Cerebellum (tissue), 4 donors: ENCODE measurements at places on chromosomes 12 and 14.

DNA sequence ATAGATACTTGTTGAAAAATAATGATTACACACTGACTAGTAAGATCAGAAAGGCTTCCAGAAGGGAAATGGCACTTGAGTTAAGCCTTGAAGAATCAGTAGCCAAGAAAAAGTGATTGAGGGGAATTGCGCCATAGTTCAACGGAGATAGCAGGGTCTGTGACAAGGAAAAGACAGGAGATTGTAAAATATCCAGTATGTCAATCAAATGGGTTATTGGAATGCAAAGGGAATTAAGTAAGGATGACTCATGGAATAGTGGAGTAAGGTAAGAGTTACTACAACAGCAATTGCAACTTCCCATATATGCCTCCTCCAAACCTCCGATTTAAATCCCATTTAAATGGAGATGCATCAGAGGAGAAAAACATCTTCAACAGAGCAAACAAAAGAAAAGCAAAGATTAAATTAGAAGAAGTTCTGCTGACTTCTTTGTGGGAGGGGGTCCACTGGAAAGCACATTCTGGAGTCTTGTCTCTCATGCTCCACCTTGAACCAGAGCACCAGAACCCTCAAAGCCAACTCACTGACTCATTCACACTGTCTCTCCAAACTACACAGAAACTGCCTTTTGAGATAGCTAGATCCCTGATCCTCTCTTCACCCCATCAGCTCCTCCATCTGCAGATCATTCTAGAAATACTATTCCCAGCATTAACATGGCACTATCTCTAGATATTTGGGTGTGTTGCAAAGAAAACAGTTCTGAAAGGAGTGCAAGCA, 138.2 kb downstream of the NUAK1 start:
- DNase-seq: no peak

- peak; percentile 82 for DNase-seq
Measured at GRCh38 chr14:104078031-104078455, 7.5 kb upstream of the ASPG start.

GRCh38 chr12:12107678-12108077, 36.9 kb downstream of the BCL2L14 start:
- DNase-seq: no peak

DNA sequence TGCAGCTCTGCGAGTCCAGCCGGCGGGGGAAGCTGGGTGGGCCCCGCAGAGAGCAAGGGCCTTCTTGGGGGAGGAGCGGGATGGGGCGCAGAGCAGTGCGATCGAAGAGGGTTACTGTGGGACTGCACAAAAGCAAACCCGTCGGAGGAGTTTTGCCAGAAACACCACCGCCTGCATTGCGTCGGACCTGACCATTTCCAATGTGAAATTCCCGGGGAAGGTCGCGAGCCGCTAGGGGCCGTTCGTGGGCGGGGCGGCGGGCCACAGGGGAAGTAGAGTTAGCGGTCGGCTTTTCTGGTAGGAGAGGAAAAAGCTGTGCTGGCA, 333 bp upstream of the KCNA1 start:
- no peak for DNase-seq

GRCh38 chr12:2551412-2551900, 243.3 kb upstream of the FKBP4 start:
- DNase-seq: no peak

DNA sequence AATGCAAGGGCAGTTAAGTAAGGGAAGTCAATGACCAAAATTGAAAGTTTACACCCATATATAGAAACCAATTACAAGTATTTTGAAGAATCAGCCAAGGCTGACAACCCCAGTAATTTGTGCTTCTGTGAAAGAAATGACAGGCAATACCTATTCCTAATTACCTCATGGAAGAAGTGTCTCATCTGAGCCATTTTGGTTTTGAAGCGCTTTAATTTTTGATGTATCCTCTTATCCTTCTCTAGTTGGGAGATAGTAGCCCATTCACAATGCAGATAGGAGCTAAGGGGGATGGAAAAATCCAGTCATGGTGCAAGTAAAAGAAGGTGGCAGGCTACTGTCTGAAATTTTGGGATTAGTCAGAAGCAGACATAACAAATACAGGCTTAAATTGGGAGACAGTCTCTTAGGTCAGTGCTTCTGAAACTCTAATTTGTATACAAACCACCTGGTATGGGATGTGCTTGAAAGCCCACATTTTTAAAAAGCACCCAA, 30.4 kb upstream of the SUPT16H start:
- DNase-seq: no peak

DNA sequence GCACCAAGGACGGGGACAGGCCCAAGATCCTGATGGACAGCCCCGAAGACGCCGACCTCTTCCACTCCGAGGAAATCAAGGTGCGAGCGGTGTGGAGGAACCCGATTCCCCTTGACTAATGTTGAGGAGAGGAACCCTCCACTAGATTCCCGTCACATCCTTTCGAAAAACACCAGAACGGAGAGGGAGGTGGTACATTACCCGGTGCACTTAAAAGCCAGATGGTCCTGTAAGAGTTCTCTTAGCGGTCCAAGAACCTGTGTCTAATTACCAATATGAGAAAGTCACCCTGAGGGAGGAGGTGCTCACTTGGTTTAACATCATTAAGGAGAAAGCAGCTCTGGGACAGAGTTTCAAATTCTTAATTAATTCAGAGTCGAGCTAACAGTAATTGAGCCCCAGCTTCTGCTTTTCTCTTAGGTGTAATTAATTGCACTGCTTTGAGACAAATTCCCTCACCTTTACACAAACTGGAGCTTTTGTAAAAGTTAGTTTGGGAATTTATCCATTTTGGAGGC, 450 bp downstream of the PRKAB1 start:
- DNase-seq: no peak

DNA sequence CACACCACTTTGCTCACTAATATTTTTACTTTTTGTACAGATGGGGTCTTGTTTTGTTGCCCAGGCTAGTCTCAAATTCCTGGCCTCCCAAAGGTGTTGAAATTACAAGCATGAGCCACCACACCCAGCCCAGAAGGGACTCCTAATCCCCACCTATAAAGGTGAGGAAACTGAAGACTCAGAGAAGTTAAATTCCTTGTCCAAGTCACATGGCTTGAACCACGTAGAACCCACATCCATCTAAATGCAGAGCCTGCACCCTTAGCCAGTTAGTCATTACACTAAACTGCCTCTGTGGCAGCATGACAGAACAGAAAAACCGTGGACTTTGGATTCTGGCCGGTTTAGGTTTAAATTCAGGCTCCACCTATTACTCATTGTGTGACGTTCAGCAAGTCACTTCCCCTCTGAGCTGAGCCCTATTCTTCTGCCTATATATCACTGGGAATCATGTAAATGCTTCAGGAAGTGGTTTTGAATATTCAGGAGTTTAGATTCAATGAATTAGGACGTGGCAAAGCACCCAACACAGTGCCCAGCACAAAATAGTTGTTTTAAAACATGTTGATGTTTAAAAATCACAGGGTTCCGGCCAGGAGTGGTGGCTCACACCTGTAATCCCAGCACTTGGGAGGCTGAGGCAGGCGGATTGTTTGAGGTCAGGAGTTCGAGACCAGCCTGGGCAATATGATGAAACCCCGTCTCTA, 3.0 kb upstream of the CORO1C start:
- no peak for DNase-seq

DNA sequence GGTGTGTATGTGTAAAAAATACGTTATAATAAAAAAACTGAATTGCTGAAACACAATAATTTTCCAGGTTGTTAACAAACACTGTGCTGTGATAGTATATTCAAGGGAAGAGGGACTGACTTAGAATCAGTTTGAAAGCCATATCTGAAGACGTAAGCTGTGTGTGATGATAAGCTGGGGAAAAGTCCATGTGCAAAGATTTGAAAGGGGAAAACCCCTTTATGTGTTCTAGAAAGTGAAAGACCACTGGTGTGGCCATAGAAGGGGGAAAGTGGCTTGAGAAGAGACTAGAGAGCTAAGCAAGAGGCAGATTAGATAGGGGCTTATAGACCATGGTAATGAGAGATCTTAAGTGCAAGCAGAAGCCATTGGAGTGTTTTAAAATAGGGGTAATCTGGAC, 195.9 kb upstream of the GZMB start:
- no peak for DNase-seq

DNA sequence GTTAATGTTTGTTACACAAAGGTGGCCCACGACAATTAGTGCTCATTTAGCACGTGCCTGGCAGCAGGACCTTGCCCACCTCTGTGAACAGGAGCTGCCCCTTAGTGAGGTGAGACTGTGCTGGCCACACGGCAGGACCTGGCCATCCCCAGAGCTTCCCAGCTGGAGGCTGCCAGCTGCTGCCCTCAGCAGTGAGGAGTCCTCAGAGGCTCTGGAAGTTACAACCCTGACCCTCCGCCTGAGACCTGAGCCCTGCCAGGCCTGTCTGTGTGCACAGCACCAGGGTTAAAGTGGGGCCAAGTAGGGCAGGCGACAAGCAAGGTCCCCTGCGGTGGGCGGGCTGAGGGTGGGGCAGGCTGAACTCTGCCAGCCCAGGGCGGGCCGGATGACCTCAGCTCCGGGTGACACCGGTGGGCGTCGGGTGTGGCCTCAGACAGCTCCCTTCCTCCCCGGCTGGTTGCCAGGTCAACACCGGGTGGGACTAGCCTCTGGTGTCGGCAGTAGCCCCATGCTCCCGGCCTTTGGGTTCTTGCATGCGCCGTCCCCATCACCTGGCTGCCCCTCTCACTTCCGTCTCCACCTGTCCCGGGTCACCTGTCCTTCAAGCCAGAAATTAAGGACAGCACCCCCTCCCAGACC, 9.2 kb upstream of the LBHD2 start:
- no peak for DNase-seq

GRCh38 chr14:100192672-100193416, 33.4 kb upstream of the DEGS2 start:
- DNase-seq: peak; percentile 100

DNA sequence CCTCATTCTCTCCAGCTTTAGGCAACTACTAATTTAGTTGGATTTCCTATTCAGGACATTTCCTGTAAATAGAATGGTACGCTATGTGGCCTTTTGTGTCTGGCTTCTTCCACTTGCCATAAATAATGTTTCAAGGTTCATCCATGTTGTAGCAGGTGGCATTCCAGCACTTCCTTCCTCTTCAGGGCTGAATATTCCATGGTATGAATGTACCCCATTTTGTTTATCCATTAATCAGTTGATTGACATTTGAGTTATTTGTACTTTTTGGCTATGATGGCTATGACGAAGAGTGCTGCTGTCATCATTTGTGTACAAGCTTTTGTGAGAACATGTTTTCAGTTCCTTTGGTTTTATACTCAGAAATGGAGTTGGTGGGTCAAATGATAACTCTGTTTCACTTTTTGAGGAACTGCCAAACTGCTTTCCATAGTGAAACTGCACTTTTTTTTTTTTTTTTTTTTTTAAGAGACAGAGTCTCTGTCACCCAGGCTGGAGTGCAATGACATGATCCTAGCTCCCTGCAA, 6.5 kb upstream of the CDK2AP1 start:
- no peak for DNase-seq

GRCh38 chr14:98494582-98494981, 777.4 kb downstream of the BCL11B start:
- no peak for DNase-seq

DNA sequence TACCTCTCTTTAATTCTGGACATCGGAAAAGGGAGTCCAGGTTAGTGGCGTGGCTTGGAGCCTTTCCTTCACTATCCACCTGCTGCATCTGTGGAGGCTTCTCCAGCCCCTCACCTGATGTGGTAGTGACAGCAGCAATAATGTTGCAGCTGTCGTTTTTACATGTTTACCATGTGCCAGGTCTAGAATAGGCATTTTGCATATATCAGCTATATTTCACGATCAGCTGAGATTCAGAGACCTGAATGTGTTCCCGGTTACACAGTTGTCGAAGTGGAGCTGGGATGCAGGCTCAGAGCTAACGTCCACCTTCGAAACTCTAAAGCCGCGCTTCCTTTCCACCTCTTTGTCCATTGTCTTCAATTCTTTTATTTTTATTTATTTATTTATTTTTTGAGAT, 91.0 kb downstream of the BORCS5 start:
- no peak for DNase-seq

DNA sequence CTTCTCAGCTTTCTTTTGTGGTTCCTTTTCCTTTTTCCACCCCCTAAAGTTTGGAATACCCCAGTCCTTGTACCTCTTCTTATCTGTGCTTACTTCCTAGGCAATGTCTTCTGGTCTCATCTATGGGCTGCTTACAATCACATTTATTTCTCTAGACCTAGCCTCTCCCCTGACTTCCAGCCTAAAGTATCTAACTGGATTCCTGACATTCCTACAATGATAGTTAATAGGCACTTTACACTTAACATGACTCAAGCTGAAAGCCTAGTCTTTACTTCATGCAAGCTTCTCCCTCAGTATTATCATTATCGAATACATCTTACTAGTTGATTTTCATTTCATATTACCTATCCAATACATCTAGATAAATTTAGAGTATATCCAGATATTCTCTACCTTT, 21.2 kb downstream of the CLECL1 start:
- no peak for DNase-seq

DNA sequence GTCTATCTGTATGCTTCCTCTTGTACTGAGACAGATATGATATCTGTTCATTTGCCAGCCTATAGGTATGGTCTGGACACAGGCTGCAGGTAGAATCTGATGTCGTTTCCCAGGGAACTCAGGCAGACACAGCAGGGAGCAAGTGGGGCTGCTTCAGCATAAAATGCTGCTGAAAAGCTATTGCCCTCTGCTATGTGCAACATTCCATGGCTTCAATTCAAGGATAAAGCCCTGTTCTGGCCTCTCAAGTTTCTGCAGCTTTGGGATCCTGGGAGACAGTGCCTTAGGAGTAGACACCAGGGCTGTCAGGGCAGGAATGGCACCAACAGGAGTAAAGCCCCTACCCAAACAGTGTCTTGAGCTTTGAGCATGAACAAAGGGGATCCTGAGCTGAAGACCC, 173.5 kb downstream of the SLC41A2 start:
- no peak for DNase-seq

DNA sequence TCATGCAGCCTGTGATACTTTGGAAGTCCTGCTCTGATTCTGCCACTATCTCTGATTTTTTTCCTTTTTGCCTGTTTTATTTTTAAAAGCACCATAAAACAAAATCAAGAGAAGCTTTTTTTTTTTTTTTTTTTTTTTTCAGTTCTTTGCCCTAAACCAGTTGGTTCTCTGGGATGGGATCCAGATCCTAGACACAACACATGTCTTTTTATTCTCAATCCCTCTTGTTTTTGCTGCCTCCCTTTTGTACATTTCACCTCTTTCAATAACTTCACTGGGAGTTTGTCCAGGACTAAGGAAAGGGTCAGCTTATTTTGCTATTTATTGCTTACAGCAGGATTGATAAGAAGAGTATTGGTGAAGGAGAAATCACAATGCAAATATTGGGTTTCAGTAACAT, 139.4 kb downstream of the GRIP1 start:
- DNase-seq: peak; percentile 4

- peak; percentile 83 for DNase-seq
Measured at GRCh38 chr12:12376646-12377448, 20.0 kb downstream of the BORCS5 start.

- no peak for DNase-seq
Measured at GRCh38 chr14:96409701-96410100, 17.8 kb downstream of the AK7 start.
